ENCODE measurements at places on chromosomes 5 and 9.

GRCh38 chr5:140358738-140359310, 1.2 kb upstream of the SLC4A9 start:
- H3K4me3 ChIP-seq: no peak overlapping the region
- peaks cover 3% of the 10 kb centered on the region for H3K27me3 ChIP-seq
- peaks cover 10% of the 10 kb centered on the region for H3K4me1 ChIP-seq
- no peak overlapping the region for H3K27ac ChIP-seq

GRCh38 chr5:151259931-151260330, 6.9 kb downstream of the GM2A start:
- no peaks in the 10 kb centered on the region for H3K4me1 ChIP-seq
- no peak overlapping the region for H3K4me3 ChIP-seq
- H3K27me3 ChIP-seq: no peaks in the 10 kb centered on the region
- H3K36me3 ChIP-seq: peaks cover 88% of the 10 kb centered on the region
- H3K27ac ChIP-seq: no peak overlapping the region

- no peaks in the 10 kb centered on the region for H3K36me3 ChIP-seq
- H3K4me1 ChIP-seq: no peaks in the 10 kb centered on the region
- H3K27ac ChIP-seq: no peak overlapping the region
- no peak overlapping the region for H3K4me3 ChIP-seq
These were observed 99.8 kb upstream of the MAP1B start for GRCh38 chr5:72007336-72008111.

DNA sequence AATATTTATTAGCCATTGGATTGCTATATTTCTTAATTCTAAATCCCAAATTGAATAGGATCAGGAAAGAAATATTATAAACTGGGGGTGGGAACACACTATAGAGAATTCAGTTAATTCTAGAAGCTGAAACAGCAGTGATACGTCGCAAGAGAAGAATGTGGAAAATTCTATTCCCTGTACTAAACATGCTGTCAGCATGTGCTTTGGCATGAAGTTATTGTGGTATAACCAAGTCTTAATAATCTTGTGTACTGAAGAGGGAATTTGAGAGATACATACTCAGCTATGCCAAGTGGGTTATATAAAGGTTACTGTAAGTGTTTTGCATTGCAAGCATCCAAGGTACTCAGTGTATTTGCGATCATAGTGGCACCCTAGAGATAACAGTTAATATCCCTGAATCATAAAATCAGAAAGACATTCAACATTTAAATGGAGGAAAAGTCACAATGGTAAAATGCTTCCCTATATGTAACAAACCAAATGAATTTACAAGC, 1492.9 kb upstream of the C9orf72 start:
- H3K4me1 ChIP-seq: no peaks in the 10 kb centered on the region
- no peaks in the 10 kb centered on the region for H3K27me3 ChIP-seq
- H3K36me3 ChIP-seq: no peaks in the 10 kb centered on the region
- H3K4me3 ChIP-seq: no peak overlapping the region

DNA sequence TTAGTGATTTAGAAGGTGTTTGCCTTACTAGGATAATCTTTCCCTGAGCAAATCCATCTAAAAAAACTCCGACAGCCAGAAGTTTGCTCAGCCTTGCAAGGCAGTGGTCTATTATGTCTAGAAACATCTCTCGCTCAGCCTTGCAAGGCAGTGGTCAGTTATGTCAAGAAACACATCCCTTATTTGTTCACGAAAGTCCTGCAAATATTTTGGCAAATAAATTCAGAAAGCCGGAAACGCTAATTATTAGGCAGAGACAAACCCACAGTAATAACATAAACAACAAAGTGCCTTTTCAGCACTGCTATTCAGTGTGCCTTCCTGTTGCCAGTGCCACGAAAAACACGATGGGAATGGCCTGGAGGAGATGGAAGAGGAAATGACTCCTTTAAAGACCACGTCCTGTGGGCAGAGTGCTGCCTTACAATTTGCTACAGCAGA, 184.5 kb downstream of the GNAQ start:
- 0 out of 2 replicates have a peak, but pooled peaks cover 5% of the 10 kb centered on the region for H3K36me3 ChIP-seq
- no peak overlapping the region for H3K4me3 ChIP-seq
- peak; percentile 57 for DNase-seq
- peak overlapping the region; percentile 38 for H3K27ac ChIP-seq

DNA sequence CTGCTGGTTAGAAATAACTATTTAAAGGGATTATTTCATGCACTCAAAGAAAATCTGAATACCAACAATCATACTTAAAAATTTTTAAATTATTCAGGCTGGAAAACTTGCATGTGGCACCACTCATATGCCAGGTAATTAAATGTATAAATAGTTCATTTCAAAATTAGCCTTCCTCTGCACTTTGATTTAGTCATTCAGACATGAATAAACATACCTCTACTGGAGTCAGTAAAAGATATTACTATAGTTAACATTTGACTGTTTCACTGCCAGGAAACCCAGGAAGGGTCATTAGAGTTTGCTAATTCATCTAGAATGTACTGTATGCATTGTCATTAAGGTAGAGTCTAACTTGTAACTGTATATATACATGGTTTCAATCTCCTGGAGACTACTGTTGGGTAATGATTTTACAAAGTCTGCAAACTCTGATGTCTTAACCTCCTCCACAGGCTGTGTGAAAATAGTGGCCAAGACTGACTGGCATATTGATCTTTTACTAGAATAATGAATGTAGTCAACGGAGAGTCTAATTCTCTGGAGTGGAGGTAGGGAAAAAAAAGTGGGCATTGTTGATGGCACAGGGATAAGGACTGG, 43.7 kb downstream of the TEX10 start:
- no peak overlapping the region for H3K4me3 ChIP-seq
- no peaks in the 10 kb centered on the region for H3K27me3 ChIP-seq
- no peaks in the 10 kb centered on the region for H3K4me1 ChIP-seq
- H3K36me3 ChIP-seq: peaks cover 80% of the 10 kb centered on the region
- no peak for DNase-seq
- no peak overlapping the region for H3K27ac ChIP-seq

- no peaks in the 10 kb centered on the region for H3K36me3 ChIP-seq
- no peak for DNase-seq
- H3K4me3 ChIP-seq: no peak overlapping the region
- no peak overlapping the region for H3K27ac ChIP-seq
- peaks cover 19% of the 10 kb centered on the region for H3K4me1 ChIP-seq
- H3K27me3 ChIP-seq: no peaks in the 10 kb centered on the region
These were observed 99.1 kb downstream of the PTTG1 start for GRCh38 chr5:160520609-160521391.
